Activated CD8-positive, alpha-beta T cell treated with anti-CD3 and anti-CD28 coated beads, Interleukin-2, amount 10 ng/mL, durations not matched to agents 7 days and 5 days (primary cell): ENCODE measurements at places on chromosomes 12 and 14. TPM values are rescaled to one million over a fixed set of nuclear protein-coding genes. Genes with fewer than 3 reads are reported as not detected.
A peak's percentile ranks its signal among the peaks of the same experiment; 100 is the strongest.

GRCh38 chr12:33536431-33536830 lies 96.8 kb upstream of the SYT10 start:
- DNase-seq = no peak
- H3K27me3 ChIP-seq = no peaks in the 10 kb centered on the region
- H3K27ac ChIP-seq = no peak overlapping the region
- H3K4me1 ChIP-seq = no peaks in the 10 kb centered on the region
- H3K36me3 ChIP-seq = no peaks in the 10 kb centered on the region

- no peak overlapping the region for H3K4me3 ChIP-seq
These were observed 136.1 kb upstream of the WSCD2 start for GRCh38 chr12:107992870-107993451.

GRCh38 chr14:37466003-37466622 lies 128.9 kb downstream of the FOXA1 start:
- H3K27me3 ChIP-seq = no peaks in the 10 kb centered on the region
- no peaks in the 10 kb centered on the region for H3K36me3 ChIP-seq
- no peak overlapping the region for H3K4me3 ChIP-seq
- H3K4me1 ChIP-seq = no peaks in the 10 kb centered on the region
- DNase-seq = no peak

- H3K4me3 ChIP-seq = no peak overlapping the region
- DNase-seq = no peak
- peak overlapping the region; percentile 39 for H3K27ac ChIP-seq
- peaks cover 55% of the 10 kb centered on the region for H3K4me1 ChIP-seq
These were observed 3.7 kb downstream of the DHRS7 start for GRCh38 chr14:60161196-60162107.

DNA sequence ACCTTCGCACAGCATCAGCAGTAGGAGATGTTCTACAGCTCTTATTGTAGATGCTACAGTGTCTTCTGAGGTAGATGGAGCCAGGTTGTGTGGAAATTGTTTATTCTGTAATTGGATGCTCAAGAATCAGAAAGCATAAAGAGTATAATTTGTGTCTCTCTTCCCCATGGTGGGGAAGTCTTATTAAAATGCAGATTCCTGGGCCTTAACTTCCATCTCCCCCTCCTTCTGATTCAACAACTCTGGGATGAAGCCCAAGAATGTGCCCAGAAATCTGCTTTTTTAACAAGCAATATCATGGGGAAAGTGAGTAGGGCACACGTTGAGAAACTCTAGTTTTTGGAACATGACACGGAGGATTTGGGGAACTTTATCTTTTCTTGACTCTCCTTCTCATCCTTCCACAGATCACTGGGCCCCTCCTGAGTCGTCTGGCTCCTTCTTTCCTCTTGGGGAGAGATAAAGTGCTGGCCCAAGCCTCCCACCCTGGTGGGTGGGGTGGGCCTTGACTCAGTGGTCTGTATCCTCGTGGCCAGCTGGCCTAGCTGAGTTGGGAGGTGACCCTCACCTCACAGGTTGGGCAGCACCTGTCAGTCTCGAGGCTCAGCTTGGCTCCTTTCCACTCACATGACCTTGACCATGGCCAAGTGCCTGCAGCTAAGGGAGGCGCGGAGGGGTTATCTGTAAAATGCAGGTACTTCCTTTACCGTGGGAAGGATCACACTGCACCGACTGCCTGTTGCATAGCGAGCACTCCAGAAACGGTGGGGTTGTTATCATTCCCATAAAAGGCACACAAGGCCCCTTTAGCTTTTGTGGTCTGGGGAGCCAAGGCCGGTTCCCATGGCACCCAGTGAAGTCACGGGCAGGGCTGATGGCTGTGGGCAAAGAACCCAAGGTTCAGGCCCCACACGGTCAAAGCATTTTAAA lies 141.9 kb downstream of the CHST11 start:
- H3K27ac ChIP-seq = no peak overlapping the region
- H3K4me1 ChIP-seq = peaks cover 44% of the 10 kb centered on the region
- H3K36me3 ChIP-seq = peaks cover 30% of the 10 kb centered on the region
- H3K4me3 ChIP-seq = no peak overlapping the region
- H3K27me3 ChIP-seq = no peaks in the 10 kb centered on the region

DNA sequence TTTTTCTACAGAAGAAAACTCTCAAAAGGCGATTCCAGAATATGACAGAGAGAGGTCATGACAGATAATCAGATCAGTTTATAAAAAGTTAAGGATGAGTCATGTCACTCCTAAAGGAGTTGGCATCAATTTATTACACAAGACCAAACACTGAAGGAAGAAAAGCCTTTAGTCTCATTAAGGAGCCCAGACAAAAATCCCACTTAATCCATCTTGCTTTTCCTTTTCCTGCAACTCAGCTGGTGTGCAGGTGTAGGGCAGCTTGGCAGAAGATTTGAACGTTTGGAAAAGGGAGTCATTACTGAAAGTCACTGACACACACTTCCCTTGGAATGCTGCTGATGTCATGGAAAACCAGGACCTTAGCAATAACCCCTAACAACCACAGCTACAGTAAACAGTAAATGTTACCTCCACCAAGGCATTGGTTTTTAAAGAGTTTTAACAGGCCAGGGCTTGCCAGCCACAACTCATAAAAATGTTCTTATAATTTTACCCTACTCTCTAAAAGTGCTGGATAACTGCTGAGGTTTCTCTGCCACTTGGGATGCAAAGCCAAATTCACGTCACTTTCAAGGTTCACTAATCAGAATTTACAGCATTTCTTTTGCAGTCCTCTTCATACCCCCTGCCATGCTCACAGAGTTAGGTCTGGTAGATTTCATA lies 320.6 kb downstream of the RAD51B start:
- H3K27ac ChIP-seq = no peak overlapping the region
- DNase-seq = no peak
- no peak overlapping the region for H3K4me3 ChIP-seq
- H3K36me3 ChIP-seq = peaks cover 3% of the 10 kb centered on the region
- peaks cover 17% of the 10 kb centered on the region for H3K4me1 ChIP-seq

The HOXC10 gene
- total RNA-seq = not detected

The COL2A1 gene
- not detected for total RNA-seq
